Activated CD4-positive, alpha-beta T cell treated with anti-CD3 and anti-CD28 coated beads, Interleukin-2, amount 50 U/mL, for 1 hour (primary cell): ENCODE measurements at places on chromosomes 2 and 18.

- no peak for DNase-seq
These were observed 150.6 kb downstream of the AGPS start for GRCh38 chr2:177543007-177543760.

DNA sequence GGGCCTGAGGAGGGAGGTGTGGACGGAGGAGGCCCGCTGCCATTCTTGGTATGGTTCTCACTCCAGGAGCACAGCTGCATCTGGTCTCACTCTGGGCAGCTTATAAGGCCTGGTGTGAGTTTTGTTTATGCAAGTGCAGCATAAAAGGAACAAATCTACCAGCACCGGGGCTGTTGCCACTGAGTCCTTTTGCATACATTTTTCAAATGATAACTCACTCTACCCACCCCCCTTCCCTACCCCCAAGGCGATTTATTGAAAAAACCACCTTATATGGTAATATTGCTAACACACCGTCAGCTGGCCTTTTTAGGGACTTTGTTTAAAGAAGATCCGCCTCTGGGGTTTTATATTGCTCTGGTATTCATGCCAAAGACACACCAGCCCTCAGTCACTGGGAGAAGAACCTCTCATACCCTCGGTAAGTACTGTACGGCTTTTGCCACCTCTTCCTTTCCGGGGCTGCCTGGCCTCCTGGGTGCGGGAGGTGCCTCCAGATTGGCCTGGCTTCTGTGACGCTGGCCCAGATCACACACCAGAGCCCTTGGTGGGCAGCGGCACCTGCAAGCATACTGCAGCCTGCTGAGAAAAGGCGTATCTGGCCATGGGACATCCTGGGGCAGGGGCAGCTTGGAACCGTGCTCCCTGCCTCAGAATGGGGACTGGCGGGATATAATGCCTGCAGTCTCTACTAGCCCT is at the start of gene ACTG2:
TSS of gene ACTG2 (plus strand) at position 378 of the 699 bp plus-strand sequence. CDS start 8,304 bp downstream, outside the sequence.
- no peak for DNase-seq

DNA sequence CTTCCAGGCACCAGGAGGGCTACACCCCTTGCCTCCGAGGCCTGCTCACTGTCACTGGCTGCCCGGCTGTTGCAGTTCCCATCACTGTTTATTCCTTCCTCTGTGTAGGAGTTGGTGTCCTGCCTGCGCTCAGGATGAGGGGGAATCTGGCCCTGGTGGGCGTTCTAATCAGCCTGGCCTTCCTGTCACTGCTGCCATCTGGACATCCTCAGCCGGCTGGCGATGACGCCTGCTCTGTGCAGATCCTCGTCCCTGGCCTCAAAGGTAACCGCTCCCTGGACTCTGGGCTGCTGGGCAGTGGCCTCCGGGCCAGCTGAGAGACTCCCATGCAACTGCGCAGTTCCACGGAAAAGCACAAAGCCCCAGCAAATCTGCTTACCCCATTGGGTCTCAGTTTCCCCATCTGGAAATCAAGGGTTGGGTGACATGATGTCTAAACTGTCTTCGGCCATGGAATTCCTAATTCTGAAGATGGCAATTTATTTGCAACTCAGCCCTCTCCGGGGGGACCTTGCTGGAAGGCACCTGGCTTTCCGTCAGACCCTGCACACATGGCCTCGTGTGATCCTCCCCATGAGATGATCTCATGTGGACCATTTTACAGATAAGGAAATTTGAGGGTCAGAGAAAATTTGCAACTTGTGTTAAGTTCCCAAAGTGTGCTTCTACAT is 9.4 kb downstream of the COLEC11 start:
- no peak for DNase-seq

GRCh38 chr2:196745711-196746110 is 53.8 kb downstream of the GTF3C3 start:
- no peak for DNase-seq

GRCh38 chr2:11248-11941 is 34.9 kb downstream of the FAM110C start:
- peak; percentile 64 for DNase-seq
